Endothelial cell of umbilical vein (primary cell): ENCODE measurements at places on chromosomes 7 and 10. TPM values are rescaled to one million over a fixed set of nuclear protein-coding genes. Genes with fewer than 3 reads are reported as not detected.
A peak's percentile ranks its signal among the peaks of the same experiment; 100 is the strongest.

DNA sequence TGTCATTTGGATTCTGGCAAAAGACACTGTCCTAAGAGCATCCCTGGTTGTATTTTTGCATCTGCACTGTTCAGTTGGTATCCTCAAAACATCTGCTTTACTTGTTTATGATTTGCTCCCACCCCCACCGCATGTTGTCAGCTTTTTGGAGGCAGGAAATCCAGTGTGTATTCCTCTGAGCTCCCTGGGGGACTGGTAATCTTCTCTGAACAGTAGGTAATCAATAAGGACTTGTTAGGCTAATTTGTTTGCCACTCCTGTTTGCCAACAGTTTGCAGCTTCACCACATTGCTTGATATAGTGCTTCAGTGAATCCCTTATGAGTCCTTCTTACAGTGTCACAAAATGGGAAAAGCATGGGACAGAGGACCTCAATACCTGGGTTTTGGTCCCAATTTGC, 49.1 kb downstream of the FEZF1 start:
- no peak for DNase-seq

DNA sequence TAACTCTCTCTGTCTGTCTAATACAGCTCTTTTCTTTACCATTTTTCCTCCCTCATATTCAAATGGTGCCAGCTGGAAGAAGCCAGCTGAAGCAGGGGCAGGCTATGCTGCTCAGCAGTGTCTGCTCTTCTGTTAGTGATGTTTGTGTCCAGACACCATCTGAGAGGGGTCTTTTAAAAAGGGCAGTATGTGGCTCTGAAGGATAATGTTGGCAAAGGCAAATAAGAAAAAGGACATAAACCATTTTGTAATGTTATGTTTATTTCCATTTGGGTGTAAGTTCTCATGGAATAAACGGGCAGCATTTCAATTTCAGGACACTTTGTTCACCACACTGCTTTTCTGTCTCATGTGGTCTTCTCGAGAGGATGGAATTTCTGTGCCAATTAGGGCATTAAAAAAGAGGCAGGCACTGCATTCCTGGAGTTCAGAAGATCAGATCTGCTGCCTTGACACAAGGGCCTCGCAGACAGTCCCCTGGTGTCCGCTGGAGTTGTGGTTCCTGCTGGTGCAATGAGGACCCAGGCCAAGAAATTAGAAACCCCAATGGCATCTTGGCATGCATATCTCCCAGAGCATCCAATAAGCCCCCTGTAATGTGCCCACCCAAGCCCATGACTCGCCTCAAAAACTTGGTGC, 109.0 kb upstream of the ELMO1 start:
- no peak for DNase-seq

DNA sequence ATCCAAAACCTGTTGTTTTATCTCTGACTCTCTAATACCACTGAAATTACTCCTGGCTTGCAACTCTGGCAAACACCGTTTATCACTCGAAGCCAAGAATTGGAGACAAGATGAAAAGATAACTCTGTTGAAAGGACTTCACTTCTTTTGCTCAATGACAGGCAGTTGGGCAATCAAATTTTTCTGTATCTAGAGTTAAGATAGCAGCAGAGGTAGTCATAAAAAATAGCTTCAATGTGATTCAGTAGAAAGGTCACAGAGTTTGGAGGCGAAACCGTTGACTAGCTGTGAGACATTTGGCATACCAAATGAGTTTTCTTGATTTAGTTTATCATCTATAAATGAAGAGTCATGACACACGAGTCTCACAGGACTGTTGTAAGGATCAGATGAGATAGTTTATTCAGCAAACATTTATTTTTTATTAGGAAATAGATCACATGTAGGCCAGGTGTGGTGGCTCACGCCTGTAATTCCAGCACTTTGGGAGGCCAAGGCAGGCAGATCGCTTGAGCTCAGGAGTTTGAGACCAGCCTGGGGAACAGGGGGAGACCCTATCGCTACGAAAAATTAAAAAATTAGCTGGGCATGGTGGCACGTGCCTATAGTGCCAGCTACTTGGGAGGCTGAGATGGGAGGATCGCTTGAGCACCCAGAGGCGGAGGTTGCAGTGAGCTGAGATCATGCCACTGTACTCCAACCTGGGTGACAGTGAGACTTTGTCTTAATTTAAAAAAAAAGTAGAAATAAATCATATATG, 23.6 kb downstream of the AKR1B1 start:
- no peak for DNase-seq

DNA sequence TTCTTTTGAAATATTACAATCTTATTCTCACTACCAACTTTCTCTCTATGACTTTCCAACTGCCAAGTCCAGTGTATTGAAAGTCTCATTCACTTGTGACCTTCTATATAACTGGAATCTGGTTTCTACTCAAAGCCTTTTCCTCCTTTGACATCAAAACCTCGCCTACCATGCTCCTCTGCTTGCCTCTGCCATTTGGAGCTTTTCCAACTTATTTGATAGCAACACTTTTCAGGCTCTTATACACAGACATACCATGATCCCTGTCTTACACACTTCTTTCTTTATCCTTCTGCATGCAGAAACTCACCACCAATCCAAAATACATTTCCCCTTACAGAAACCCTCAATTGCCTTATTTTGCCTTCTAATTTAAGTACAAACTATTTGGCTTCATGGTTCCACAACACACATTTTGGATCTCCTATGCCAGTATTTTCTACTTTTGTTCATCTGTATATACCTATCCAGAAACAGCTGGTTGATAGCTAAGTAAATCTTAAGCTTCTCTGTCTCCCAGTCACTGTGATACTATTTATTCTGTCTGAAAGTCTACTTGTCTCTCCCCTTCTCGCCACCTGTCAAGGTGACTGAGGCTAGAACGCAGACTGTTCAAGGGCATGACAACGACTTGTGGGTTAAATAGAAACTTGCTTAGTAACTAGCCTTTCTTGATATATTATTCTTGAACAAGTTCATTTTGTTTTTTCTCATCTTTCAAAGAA, 22.4 kb downstream of the GNG11 start:
- peak; percentile 79 for DNase-seq

GRCh38 chr7:116800594-116800993, 61.8 kb upstream of the CAPZA2 start:
- no peak for DNase-seq

GRCh38 chr7:27346531-27347275, 104.1 kb downstream of the EVX1 start:
- DNase-seq, result peak; percentile 41

Gene FGL2
- not detected in 2 replicates for total RNA-seq

- no peak for DNase-seq
These were observed 25.5 kb downstream of the JAZF1 start for GRCh38 chr7:28155019-28155660.

Gene MYL10
- total RNA-seq, result not detected in 2 replicates

GRCh38 chr7:99459087-99459486, 6.9 kb downstream of the ATP5MF start:
- peak; percentile 17 for DNase-seq

DNA sequence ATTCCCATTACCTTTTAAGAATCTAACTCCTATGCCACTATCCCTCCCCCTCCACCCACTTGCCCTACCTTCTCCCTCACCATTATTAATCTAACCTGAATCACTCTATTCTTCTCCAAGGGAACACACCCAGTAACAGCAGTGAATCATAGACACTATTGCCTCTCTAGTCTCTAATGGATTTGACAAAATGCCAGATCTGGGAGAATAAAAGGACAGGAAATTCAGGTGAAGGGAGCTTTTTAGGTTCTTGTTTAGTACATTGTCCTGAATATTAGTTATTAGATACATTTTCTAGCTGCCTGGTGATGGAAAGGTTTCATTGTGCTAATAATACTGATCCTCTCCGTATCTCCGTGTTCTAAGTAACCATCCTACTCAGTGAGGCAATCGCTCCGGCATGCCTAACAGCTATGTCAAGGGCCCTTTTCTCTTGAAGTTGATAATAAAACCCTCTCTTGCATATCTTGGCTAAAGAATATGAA, 4.1 kb upstream of the SFR1 start:
- DNase-seq, result no peak

Gene BMPER
- 0.13 and 0.32 TPM in 2 replicates for total RNA-seq

Gene RNLS
- total RNA-seq, result 2.5 and 3.6 TPM in 2 replicates

DNA sequence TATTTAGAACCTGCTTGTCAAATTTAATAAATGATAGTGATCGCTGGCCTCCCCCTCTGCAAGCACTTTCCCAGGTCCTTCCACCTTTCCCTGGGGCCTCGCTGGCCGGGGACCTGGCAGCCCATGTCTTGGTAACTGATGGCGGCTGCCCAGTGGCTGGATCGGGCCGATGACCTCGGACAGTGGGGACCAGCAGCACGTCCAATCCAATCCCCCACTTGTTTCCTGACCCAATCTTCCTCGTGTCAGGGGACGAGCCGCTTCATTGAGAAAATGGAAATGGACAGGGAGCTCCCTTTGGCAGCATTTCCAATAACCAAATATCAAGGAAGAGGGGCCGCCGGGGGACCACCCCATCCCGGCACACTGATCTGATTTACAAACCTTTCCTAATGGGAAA, 17.2 kb downstream of the EBF3 start:
- DNase-seq, result no peak
